ENCODE measurements at places on chromosomes 5 and 9.

GRCh38 chr5:163552536-163552935, 47.1 kb downstream of the MAT2B start:
- no peak for DNase-seq

GRCh38 chr9:116361547-116361946, 208.0 kb downstream of the PAPPA start:
- DNase-seq, result no peak

DNA sequence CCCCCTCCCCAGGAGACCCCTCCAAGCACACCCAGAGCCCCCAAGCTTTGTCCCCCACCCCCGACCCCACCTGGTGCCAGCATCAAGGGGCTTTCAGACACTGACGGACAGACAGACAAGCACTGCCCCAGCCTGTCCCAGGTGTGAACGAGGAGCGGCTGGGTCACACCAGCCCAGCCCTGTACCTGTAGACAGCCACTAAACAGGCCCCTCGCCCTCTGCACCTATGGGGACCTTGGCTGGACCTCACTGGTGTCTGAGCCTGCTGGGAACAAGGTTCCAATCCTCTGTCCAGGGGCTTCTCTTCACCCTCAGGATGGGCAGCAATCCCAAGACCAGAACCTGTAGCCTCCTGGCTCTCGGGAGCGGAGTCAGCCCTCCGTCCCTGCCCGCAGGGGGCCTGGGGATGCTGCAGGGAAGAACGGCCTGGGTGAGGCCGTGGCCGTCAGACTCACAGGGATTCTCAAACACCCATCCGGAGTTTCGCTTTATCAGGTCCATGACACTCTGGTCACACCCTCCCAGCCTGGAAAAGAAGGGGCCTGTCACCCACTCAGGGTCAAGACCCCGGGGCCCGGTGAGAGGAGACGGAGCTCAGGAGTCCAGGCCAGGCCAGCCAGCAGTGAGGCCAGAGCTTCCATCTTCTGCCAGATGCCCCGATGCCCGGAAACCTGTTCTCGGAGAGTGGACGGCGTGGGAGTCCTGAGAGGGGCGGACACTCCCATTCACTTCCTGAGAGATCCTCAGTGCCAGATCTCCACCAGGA, 2.8 kb downstream of the LCN6 start:
- DNase-seq, result no peak

DNA sequence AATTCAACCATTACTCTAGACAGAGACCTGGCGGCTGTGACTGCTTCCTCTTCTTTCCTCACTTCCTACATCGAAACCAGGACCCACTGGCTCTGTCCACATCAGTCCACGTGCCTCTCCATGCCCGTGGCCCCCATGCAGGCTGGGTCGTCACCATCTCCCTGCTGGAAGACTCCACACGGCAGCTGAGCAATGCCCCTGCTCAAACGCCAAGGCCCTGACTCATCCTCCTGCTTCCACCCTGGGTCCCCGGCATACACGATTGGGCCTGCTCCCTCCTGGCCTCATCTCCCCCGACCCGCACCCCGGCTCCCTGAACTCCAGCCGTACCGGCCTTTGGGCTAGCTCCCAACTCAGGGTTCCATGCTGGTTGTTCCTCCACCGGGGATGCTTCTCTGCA, 67.2 kb upstream of the IER5L start:
- no peak for DNase-seq

DNA sequence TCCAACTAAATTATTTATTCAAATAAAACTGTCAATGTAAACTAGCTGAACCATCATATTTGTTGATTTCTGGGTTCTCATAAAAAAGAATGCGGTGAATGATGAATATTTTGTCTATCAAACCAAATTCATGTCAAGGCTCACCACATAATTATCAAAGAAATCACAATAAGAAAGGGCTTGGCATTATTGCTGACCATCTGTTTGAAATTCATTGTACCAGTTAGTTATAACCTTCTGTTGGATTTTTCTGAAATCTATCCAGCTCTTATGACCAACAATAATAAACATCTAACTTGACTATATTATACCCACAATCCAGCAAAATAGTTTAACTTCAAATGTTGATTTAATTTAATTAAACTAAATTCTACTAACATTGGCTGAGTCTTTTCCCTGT, 53.1 kb downstream of the GABRA1 start:
- no peak for DNase-seq

All from naive thymus-derived CD4-positive, alpha-beta T cell (primary cell).